Natural killer cell treated with Interleukin-12 subunit alpha and Interleukin-12 subunit beta and Interleukin-15 and Interleukin-18, amount 100 ng/mL, for 72 hours (primary cell): ENCODE measurements at places on chromosomes 3 and 15. TPM values are rescaled to one million over a fixed set of nuclear protein-coding genes. Genes with fewer than 3 reads are reported as not detected.
A peak's percentile ranks its signal among the peaks of the same experiment; 100 is the strongest.

GRCh38 chr15:58268746-58269267 is 130.6 kb downstream of the AQP9 start:
- DNase-seq = no peak

DNA sequence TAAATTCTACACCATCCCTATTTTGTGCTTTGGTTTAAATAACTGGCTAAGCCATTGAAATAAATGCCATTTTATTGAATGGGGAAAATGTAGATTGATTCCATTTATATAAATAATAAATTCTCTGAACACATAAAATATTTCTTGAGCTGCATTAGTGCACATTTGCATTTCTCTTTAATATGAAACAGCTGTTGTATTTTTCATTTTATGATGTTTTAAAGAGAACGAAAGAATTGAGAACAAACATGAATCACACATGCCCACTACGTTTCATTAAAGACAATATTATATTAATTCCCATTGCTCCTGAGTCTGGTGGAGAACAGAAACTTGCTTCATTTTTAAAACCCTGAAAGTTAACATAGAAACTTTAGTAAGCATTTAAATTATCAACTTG is 235.7 kb upstream of the CFAP20DC start:
- no peak for DNase-seq

- DNase-seq = peak; percentile 67
Observed at GRCh38 chr3:120742849-120743365, 363 bp downstream of the GTF2E1 start.

GRCh38 chr15:67127965-67128364 is 62.6 kb downstream of the SMAD3 start:
- DNase-seq = no peak

GRCh38 chr3:177778633-177779032 is 581.4 kb upstream of the TBL1XR1 start:
- DNase-seq = peak; percentile 64

DNA sequence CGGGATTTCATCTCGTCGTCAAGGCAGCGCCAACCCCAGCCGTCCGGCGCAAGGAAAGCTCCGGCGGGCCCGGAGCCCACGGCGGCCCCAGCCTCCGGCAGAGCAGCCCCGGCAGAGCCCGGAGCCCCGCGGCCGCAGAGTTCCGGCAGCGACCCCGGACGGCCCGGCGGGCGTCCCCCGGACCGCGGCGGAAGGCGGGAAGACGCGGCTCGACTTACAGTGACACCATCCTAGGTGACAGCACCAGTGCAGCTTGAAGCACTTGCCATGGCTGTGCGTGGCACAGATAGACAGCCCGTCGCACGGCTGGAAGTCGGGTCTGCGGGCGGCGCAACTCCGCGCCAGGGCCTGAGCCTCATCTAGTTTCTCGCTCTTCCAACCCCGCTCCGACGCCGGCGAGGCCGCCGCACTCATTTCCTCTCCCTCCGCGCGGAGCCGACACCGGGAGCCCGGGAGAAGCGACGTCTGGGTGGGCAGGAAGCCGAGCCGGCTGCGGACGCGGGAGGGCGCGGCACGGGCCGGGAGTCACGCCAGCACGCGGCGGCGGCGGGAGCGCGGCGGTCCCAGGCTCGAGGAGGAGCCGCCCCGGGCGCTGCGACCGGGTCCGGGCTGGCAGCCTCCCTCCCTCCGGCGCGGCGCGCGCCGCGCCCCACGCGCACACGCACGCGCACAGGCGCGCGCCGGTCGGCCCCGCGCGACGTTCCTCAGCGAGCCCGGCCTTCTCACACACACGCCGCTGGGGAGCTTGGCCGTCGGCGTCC is at the start of gene C3orf70:
TSS of gene C3orf70 (minus strand) at position 651 of the 761 bp plus-strand sequence. CDS start at position 414, 237 bp downstream.
- no peak for DNase-seq

DNA sequence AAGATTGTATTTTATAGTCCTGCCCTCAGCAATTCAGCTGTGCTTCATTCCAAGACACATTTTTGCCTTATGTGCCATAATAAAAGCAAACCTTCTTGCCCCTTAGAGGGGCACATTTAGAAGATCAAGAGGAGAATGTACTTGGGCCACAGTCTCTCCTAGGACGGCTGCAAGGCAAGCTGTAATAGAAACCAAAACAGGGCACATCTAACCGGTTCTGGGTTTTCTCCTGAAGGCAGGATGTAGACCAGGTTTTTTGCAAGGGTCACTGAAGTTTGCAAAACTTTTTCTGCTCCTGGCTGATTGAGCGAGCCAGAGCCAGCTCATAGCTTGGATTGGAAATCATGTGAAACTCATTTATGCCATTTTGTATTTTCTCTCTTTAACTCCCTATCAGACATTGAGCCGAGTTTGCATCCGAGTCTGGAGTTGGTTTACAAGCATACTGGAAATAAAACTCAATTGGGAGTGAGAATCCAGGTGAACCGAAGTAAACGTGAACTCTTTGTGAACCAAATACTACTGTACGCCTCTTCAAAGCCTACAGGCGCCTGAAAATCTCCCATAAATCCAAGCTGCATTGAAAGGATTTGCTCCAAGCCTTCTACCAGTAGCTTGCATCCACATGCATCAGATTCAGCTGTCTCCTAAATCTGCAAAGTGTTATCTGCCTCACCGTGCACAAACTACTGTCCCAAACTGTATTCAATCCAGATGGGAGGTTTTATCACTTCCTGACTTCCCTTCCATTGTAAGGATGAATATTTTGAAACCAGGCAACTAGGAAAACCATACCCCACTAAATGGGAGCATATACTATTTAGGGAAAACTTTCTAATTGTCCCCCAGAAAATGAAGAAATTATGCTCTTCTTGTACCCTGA is 60.9 kb upstream of the TSC22D2 start:
- DNase-seq = no peak

DNA sequence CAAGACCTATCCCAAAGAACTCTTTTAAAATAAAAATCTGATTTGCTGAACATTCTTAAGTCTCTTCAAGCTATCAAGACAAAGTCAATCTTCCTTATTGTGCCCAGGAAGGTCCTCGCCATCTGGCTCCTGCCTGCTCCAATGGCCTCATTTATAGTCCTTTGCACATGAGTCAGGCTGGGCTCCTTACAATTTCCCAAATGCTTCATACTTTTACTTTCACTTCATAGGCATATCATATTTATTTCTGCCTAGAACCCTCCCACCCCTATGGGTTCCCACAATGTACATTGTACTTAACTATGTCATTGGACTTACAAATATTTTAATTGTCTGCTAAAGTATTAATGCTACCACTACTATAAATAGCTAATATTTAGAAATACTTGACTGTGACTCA is 9.1 kb downstream of the THRB start:
- no peak for DNase-seq

- no peak for DNase-seq
Observed at GRCh38 chr3:113058188-113058587, 67.4 kb downstream of the GTPBP8 start.

DNA sequence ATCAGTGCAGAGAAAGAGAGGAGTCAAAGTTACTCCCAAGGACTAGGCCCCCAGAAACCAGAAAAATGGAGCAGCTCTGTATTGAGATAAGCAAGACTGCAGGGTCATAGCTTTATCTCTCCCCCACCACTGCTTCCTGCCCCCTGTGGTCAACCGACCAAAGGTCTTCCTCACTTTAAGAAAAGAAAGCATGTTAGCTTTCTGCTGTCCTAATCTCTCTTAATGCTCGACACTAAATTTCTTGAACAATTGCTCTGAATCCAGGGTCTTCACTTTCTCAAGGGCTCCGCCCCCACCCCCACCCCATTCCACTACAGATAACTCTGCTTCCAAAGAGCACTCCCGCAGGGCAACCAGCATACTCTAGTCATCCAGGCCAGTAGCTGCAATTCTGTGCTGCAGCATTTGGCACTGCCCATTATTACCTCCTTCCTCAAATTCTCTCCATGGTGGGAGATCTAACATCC is 31.9 kb downstream of the TNIK start:
- DNase-seq = no peak

DNA sequence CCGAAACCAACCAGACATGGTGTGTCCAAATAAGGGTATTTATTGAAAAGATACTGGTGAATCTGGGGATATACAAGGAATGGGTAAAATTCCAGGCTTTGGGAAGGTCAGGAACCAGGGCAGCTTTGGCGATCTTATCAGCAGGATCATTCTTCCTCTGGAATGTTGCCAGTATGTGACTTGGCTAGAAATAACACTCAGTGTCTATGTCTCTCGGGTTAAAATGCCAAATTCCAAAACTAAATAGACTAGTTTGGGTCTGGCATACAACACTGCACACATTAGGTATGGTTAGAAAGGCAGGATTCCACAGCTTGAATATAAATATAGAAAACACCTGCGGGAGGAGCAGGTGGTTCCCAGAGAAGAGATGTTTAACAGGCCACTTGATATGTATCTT is 220.2 kb upstream of the CD96 start:
- DNase-seq = no peak

DNA sequence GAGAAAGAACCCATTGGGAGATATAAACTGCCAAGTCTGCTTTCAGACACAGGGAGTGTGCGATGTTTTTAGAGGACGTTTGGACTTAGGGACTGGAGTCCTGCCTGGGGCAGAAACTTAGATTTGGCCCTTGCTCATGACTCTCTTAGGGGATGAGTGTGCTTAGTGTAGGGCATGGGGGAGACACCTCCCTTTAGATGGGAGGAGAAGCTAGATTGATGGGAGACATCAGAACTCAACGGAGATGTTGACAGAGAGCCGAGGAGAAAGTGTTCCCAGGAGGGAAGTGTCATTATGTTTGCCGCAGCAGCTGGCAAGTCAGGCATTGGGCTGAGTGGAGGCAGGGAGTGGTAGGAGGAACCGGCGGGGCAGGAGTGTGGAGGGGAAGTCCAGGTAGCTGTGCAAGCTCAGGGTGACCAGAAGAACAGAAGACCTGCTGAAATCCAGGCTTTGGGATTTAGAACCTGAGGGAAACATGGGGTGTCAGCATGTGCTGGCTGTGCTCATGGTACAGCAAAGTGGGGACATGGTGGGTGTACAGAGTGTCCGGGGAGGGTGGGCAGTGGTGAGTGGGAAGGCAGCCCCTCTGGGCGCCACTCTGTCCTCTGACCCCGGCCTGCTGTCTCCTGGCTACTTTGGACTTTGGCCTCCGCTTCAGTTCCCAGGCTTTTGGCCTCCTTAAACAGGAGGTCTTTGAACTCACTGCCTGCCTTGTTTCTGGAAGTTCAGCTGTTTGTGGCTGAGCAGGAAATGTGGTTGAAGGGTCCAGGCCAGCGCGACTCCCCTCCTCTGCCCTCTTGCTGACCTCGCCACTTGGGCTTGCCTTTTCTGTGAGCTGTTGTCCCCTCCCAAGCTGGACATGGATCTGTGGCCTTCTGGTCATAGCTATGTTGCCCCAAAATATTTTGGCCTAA is 324.0 kb upstream of the LRRFIP2 start:
- no peak for DNase-seq

DNA sequence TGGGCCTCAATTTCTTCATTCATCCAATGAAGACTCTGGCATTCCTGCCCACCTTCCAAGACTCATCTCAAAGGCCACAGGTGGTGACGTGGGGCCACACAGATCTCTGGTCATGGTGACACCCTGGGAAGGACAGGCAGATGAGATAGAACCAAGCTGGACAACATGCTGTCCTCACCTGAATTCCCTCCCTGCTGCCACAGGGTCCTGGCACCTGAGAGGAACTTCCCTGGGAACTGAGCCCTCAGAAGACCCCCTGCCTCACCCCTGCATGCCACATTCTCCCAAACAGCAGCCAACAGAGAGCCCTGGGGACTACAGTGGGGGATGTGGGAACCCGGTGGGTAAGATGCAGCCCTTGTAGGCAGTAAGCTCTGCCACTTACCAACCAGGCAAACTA is 10.7 kb downstream of the KLF15 start:
- no peak for DNase-seq

- no peak for DNase-seq
Observed at GRCh38 chr3:5463991-5464390, 276.5 kb downstream of the EDEM1 start.

GRCh38 chr3:122406198-122406597 is 9.7 kb downstream of the WDR5B start:
- no peak for DNase-seq

GRCh38 chr15:66138892-66139590 is 114.5 kb downstream of the MEGF11 start:
- DNase-seq = no peak

The PLIN1 gene
- 0.33 TPM for total RNA-seq

The MEGF11 gene
- total RNA-seq = not detected

The BFSP2 gene
- total RNA-seq = not detected

The ARGFX gene
- total RNA-seq = not detected

The ATP13A4 gene
- 0.92 TPM for total RNA-seq

The CCR9 gene
- total RNA-seq = not detected

The COX5A gene
- 221 TPM for total RNA-seq

The WDR49 gene
- 0.59 TPM for total RNA-seq

The CHST2 gene
- total RNA-seq = 16.3 TPM

The PLSCR2 gene
- total RNA-seq = not detected
